ENCODE measurements at places on chromosomes 1 and 21. TPM values are rescaled to one million over a fixed set of nuclear protein-coding genes. Genes with fewer than 3 reads are reported as not detected.

The CD101 gene
- total RNA-seq, result 1.6 TPM

The FCRL4 gene
- not detected for total RNA-seq

The ECM1 gene
- 1.9 TPM for total RNA-seq

The SAMSN1 gene
- total RNA-seq, result 3.8 TPM

The CACNA1S gene
- total RNA-seq, result 0.09 TPM

The HMGCS2 gene
- 0.64 TPM for total RNA-seq

The DNASE2B gene
- not detected for total RNA-seq

The SUMO3 gene
- total RNA-seq, result 43.8 TPM

The C1QB gene
- total RNA-seq, result 7.0 TPM

The ETV3L gene
- not detected for total RNA-seq

The NGF gene
- 1.7 TPM for total RNA-seq

The ANGPTL3 gene
- not detected for total RNA-seq

The FOXD3 gene
- total RNA-seq, result not detected

The DENND2D gene
- total RNA-seq, result 2.4 TPM

- DNase-seq, result no peak
These were observed 100.3 kb upstream of the SGIP1 start for GRCh38 chr1:66433611-66434010.

- no peak for DNase-seq
These were observed 64.7 kb downstream of the SETD4 start for GRCh38 chr21:35995522-35996088.

DNA sequence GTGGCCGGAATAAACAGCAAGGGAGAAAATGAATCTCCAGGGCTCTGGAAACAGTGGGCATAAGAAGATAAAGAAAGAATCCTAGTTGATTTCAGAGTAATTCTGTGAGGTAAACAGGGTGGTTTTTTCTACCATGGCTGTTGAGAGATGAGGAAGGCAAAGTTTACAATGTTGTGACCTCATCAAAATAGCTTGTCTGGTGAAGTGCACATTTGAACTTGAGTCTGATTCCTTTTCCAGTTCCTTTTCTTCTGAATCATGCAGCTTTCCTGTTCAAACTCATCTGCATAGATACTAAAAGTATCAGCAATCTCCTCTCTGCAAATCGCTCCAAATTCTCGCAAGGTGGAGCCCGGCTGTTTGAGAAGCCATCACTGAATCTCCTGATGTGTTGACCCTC lies 161.7 kb downstream of the PLPP3 start:
- DNase-seq, result no peak

- no peak for DNase-seq
These were observed 98.2 kb upstream of the C1orf87 start for GRCh38 chr1:60171801-60172200.

DNA sequence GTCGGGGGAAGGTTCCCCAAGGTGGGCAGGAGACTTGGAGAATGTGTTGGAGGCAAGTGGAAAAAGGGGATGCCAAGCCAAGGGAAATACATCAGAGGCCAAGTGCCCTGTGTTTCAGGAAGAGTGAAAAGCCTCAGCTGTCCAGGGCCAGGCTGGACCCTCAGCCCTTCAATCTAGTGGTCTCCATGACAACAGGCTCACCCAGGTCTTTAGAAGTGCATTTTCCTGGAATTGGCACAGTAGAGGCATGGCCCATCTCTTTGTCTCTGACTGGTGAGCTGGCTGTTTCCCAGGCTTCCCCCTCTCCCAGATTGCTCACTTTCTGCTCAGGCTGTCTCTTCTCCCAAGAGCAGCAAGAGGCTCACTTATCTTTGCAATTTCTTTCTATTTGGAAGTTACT lies 10.4 kb upstream of the RHBG start:
- no peak for DNase-seq

DNA sequence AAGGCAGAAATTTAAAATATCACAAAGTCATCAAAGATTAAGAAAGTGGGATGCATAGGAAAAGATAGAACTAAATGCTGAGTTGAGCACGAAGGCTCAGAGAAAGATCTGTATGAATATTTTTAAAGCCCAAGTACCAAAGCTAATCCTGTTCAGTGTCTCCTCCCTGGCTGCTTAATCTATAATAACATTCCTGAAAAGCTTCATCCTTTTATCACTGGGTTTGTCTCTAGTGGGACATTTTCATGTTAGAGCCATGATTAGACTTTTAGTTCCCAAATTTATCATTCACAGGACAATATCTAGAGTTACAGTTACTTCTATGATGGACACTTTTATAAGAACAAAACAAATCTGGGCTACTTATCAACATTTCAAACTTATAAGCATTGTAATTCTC lies 38.6 kb downstream of the TNFSF18 start:
- no peak for DNase-seq

- DNase-seq, result no peak
These were observed 109.7 kb downstream of the CENPF start for GRCh38 chr1:214712737-214713136.

- DNase-seq, result no peak
These were observed 1.3 kb upstream of the RCOR3 start for GRCh38 chr1:211257826-211258225.

- DNase-seq, result no peak
These were observed 35.2 kb downstream of the PTPRC start for GRCh38 chr1:198674009-198674408.

- DNase-seq, result no peak
These were observed 16.6 kb downstream of the SLC44A5 start for GRCh38 chr1:75594327-75594726.

DNA sequence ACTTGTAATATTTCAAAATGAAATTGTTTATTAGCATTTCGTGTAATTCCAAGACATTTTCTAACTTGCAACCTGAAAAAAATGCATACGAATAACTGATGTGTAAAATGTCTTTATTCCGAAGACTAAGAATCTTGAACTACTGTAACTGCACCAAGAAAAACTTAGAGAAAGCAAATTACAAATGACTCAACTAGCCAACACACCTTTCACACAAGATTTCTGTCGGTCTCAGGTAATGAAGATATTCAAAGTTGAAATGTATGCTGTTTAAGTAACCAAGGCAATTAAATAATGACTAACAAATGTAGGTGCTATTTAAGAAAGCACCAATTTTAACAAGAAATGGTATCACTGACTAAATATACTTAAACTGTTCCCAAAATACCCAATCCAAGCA lies 2.1 kb downstream of the CLSTN1 start:
- DNase-seq, result no peak

DNA sequence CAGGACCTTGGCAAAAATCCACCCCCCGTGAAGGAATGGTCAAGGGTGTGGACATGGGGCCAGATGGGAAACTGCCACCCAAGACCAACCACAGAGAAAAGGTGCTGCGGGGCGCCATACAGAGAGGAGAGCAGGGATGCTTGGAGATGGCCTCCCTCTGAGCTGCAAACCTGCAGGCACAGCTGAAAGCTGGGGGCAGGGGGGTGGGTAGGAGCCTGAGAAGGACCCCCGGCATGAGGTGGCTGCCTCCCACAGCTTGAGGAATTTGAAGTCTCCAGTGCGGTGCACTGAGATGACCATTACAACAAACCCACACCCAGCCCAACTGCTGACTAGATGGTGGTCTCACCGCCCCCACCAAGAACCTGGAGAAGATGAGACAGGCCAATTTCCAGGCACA lies 84.8 kb downstream of the WDR4 start:
- DNase-seq, result no peak

- DNase-seq, result no peak
These were observed 10.0 kb downstream of the RPTN start for GRCh38 chr1:152148981-152149380.

GRCh38 chr1:205554026-205554811 lies 49.8 kb downstream of the CDK18 start:
- DNase-seq, result peak; percentile 82

DNA sequence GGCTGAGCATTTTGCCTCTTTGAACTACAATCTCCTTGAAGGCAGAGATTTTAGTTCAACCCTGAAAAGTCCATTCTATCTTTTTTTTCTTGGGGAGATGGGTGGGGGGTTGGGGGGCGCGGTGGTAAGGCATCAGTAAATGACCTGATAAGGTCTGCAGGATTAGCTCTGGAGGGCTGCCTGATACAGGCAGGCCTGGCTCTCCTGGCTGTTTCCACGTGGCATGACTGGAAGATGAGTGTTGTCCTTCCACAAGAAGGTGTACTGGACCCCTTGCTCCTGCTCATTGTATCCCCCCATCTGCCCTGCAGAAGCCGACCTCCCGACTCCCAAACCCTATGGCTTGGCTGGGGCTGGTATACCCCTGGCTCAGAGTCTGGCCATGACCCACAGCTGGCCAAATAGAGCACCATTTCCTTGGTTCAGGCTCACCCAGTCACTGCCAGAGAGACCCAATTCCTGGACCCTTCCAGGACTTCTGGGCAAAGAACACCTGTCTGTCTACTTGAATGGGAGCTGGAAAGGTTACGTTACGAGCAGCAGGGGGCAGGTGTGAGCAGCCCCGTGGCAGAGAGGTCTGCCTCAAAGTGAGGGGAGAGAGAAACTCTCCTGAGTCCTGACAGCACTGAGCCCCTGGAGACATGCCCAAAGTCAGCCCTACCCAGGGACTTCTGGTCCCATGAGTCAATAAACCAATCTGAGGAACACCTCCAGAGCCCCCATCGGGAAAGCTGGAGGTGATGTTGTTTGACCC lies 17.0 kb downstream of the DHRS3 start:
- no peak for DNase-seq

- DNase-seq, result no peak
These were observed 115.3 kb downstream of the RUNX1 start for GRCh38 chr21:34933609-34934335.

GRCh38 chr21:35236090-35236489 lies 187.0 kb upstream of the RUNX1 start:
- no peak for DNase-seq

DNA sequence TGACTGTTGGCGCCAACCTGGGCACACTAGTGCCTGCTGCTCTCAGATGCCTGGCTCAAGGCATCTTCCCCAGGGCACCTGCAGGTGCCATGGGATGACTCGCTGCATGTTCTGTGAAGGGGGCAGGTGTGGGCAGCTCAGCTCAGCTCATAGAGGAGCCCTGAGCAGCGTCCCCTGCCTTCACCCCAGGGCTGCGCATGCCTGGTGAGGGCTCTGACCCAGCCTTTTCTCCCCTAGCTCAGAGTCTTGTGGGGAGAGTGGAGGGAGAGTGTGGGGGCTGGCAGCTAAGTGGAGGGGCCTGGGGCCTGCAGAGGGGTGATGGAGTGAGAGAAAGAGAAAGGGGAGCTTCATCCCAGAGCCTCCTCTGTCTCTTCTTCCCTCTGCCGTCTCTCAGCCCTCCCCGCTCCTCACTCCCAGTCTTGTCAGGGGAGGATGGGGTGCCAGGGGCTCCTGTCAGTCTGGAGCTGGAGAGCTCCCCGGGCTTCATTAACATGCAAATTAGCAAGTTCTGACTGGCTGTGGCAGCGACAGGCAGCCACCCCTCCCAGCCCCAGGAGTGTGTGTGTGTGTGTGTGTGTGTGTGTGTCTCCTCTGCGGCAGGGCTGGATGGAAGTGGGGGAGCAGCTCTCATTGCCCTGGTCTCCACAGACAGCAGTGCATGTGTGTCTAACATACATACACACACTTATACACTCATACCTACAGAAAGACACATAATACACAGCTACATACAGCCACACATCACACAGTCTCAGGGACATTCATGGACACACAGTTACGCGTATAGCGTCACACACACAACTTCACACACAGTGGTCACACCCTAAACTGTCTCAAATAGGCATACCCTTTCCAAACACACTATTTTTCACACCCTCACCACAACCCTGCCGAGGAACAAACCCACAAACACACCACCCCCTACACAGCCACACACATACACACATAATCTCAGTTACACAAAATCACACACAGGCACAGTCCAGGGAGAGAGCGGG lies 34.0 kb downstream of the FOXO6 start:
- DNase-seq, result peak; percentile 34

DNA sequence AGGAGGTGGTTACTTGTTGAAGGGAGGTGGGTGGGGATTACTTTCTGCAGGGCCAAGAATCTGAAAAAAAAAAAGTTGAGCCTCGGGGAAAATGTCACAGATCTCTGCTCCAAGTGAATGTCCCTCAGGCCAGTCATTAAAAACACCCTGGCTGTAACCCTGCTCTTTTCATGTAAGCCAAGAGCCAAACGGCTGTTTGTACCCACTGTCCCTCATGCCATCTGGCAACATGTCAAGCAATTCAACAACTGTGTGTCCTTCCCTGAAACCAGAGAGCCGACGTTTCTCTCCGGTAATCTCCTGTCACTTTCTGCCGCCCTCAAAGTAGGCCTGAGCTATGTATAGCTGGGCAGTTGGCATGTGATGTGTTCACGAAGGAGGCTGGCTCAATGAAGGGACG lies 14.7 kb downstream of the CASQ2 start:
- no peak for DNase-seq

- DNase-seq, result peak; percentile 47
These were observed 199.7 kb downstream of the CAMTA1 start for GRCh38 chr1:6984986-6985385.

DNA sequence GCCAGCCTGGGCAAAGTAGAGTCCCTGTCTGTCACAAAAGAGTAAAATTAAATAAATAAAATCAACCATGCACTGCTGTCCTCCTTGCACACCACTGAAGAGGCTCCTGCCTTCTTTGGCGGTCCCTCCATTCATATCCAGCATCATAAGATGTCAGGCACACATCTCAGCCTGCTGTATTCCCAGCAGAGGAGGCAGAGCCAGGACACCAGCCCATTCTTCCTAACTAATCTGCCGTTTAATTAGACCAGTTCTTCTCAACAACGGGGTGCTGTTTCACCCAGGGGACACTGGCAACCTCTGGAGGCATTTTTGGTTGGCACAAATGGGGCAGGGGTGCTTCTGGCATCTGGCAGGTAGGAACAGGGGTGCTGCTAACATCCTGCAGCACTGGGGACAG lies 119.7 kb downstream of the ETS2 start:
- no peak for DNase-seq

- peak; percentile 15 for DNase-seq
These were observed 206.8 kb downstream of the ST6GALNAC3 start for GRCh38 chr1:76281306-76281705.

DNA sequence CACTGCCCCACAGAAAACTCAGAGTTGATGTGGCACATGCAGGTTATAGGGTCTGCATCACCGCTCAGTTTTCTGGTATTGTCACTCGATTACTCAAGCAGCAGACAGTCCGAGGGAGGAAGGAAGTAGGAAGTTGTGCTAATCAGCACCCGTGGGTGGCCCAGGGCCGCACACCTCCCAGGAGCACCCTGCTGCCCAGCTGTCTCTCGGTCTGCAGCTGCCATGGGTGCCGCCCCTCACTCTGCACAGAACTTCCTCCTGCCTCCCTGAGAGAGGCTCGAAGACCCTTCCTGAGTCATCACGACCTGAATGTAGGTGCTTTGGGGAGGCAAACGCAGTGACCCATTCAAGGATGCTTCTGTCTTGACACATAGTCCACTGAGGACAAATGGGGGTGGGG lies 4.2 kb upstream of the TFF3 start:
- no peak for DNase-seq

GRCh38 chr1:152110860-152111514 lies 4.3 kb downstream of the TCHH start:
- no peak for DNase-seq

- no peak for DNase-seq
These were observed 302.7 kb downstream of the DUSP10 start for GRCh38 chr1:221439008-221439746.

DNA sequence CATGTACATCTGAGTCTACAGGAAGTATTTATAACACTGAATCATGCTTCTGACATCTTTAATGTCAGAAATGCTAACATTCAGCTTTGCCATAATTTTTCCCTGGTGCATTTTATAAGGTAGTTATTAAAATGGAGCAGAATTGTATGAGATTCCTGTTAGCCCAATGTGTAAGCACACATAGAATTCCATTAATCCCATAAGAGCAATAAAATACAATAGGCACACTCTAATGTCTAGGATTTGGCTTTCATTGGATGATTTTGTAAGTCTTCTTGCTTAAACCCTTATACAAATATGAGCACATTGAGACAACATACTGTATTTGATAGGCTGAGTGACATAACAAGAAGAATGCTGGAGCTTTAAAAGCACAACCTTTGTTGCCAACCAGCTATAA lies 256.4 kb downstream of the HMCN1 start:
- DNase-seq, result no peak

Data from cerebellum (tissue), 4 donors.